ENCODE measurements at places on chromosomes 4 and X.

- no peak for DNase-seq
These were observed 99.9 kb upstream of the TENM3 start for GRCh38 chr4:182143086-182143821.

GRCh38 chrX:132676561-132677186, 187.8 kb upstream of the MBNL3 start:
- DNase-seq, result peak; percentile 33

- peak; percentile 21 for DNase-seq
These were observed 1.1 kb upstream of the USP38 start for GRCh38 chr4:143183513-143184216.

DNA sequence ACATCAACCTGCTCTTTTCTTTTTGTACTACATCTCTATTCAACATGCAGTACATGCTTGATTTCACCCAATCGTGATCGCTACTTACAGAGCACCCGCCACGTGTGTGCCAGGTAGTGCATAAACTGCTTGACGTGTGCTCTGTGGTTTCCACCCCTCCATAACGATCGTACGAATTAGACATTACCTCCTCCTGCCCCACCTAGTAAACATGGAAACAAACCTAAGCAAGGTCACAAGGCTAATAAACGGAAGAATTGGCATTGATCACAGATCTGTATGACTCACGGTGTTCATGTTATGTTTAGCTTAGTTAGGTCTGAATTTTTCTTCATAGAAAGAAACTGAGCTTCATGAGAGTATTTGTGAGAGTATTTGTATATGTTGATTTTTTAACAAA, 64.1 kb downstream of the STX18 start:
- DNase-seq, result peak; percentile 69

DNA sequence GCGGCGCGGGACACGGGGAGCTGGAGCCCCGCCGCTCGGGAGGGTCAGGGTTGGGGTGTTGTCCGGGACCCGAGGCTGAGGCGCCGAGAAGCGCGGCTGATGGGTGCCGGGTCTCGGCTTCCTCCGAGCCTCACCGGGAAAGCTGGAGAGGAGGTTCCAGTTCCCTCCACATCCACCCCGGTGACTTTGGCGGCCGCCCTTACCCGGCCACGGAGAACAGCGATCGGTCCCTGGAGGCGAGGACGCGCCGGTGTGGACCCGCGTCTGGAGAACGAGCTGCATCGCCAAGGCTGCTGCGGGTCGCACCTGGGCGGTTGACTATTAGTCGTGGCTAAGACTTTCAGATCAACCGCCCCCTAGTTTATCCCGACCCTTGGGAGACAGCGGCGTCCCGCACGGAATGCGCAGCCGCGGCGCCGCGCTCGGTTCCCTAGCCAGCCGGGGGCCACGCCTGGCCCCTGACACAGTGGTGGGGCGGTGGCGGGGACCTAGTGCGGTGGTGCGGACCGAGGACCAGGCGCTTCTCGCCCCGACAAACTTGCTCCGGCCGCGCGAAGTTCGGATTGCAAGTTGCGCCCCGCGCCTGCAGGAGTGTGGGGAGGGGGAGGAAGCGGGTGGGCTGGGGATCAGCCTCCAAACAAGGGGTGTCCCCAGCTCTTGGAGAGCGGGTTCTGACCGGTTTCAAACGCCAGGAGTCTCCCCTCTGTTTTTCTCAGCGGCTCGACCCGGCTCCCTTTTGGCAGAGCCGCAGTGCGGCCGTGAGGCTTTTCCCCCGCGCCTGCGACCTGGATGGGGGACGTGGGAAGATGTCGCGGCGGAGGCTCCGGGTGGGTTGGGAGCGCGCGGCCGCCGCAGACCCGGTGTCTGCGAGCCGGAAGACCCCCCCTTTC, 568 bp downstream of the FHDC1 start:
- DNase-seq, result peak; percentile 21

DNA sequence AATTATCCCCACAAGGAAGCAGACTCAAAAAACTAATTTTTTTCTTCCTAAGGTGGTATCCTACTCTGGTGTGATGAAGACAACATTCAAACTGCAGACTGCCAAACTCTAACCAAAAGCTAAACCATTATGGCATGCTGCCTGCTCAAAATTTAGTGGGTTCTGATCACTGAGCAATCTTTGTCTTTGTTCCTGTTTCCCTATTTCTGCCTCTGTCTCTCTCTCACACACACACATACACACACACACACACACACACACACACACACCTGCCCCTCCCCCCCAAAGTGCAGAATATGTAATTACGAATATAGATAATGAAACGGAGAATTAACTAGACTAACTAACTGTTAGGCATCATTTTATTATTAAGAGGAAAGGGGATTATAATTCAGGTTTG, 1278.6 kb downstream of the PCDH7 start:
- DNase-seq, result no peak

GRCh38 chrX:136146614-136147314, 569 bp upstream of the FHL1 start:
- peak; percentile 7 for DNase-seq

GRCh38 chr4:32136081-32136787, 1416.1 kb downstream of the PCDH7 start:
- DNase-seq, result peak; percentile 14

GRCh38 chrX:70592091-70592490, 147.5 kb downstream of the DLG3 start:
- peak; percentile 88 for DNase-seq

GRCh38 chrX:64843224-64843623, 133.0 kb downstream of the ZC4H2 start:
- no peak for DNase-seq

DNA sequence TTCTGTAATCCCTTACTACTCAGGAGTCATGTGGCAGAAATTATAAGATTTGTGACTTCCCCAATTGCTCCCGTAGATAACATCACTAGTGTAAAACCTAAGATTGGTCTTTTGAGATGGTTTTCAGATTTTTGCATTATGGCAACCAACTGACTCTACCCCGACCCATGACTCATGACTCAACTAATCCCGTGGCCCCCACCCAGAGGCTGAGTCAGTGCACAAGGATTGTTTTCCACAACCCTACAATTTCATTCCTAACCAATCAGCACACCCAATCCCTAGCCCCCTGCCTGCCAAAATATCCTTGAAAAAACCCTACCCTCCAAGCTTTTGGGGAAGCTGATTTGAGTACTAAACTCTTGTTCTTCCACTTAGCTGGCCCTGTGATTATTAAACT, 109.4 kb upstream of the FAM9C start:
- no peak for DNase-seq

- no peak for DNase-seq
These were observed 12.4 kb downstream of the PAQR3 start for GRCh38 chr4:78926826-78927225.

GRCh38 chr4:136909626-136910025, 622.7 kb downstream of the PCDH18 start:
- no peak for DNase-seq

DNA sequence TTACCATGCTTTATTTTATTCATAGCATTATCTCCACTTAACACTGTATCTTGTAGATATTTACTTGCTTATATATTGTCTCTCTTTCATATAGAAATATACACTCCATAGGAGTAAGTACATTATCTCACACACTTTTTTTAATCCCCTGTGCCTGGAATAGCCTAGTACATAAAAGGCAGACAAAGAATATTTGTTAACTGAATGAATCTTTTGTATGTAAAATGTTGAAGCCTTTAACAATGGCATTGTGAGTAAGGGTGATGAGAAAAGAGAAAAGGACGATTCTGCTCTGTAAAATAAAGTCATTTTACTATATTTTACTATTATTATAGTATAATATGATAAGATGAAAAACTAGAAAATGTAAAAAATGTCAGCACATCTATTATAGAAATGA, 97.7 kb upstream of the PDHA2 start:
- DNase-seq, result no peak

GRCh38 chr4:125789023-125789422, 474.3 kb downstream of the FAT4 start:
- DNase-seq, result no peak

DNA sequence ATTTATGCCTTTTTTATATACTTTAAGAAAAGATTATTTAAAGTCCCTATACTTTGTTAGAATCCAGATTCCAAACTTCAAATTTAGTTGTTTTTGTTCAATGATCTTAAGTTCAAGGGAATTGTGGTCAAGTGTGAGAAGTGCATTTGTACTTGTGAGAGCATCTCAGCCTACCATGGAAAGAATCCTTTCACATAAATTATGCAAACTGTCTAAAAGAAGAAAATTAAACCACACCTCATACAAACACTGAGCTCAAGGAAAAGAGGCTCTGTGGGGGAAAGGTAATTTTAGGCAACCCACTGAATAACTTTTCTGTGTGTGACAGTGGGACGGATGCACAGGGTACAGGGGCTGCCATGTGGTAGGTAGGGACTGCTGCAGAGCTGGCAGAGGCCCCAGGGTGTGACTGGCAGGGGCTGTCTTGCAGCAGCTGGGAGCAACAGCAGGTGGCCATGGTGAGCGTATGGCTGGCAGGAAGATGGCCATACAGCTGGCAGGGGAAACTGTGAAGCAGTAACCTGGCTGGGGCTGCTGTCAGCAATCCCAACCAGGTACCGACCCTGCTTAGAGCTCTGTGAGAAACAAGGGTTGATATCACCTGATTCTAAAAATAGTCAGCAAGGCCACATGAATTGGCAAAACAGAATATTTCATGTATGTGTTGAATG, 130.6 kb downstream of the UGT8 start:
- DNase-seq, result no peak

GRCh38 chrX:129577473-129577872, 37.4 kb downstream of the OCRL start:
- DNase-seq, result peak; percentile 5

DNA sequence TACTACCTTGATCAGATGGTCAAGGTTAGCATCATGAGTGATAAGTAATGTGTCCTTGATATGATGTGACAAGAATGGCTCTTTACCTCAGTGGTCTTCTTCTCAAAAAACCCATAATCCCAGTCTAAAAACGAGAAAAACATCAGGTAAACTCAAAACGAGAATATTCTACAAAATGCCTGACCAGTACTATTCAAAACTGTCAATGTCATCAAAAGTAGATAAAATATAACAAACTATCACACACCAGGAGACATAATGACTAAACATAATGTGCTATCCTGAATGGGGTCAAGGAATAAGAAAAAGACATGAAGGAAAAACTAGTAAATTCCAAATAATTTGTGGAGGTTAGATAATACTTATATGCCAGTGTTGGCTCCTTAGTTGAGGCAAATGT, 85.2 kb upstream of the PDHA2 start:
- no peak for DNase-seq
